ENCODE measurements at places on chromosomes 11 and 22.

DNA sequence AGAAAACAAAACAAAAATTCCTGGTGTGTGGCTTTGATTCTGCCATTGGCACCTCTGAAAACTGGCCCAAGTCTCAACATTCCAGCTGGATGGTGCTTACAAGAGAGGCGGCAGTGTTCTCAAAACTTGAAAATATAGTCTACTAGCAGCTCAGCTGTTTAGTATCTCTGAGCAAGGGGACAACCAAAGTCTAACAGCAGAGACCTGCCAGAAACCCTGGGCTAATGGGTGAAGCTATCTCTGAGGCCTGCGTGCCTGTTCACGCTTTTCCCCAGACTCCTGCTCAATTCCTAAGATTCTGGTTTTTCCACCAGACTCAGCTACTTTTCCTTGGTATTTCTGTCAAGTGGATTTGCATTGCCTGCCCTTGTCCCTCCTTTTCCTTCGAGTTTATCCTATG is 17.9 kb downstream of the TMEM218 start:
- DNase-seq = no peak

DNA sequence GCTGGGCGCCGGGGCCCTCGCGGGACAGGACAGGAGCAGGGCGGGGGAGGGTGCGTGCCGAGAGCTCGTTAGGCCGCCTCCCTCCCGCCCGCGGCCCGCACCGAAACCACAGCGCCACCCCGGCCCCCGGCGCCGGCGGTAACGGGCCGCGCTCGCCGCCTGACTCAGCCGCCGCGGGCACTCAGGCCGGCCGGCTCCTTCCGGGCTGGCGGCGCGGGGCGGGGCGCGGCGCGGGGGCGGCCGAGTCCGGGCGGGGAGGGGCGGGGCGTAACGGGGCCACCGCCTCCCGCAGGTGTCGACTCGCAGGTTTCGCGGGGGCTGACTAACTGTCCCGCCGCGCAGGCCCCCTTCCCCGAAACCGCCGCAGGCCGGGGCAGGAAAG is at the start of gene AP5B1:
Gene AP5B1, minus strand, starts transcription at position 207 of the 382 bp plus-strand sequence. CDS start 385 bp downstream, outside the sequence.
- peak; percentile 38 for DNase-seq

- DNase-seq = peak; percentile 68
Observed at GRCh38 chr11:64887757-64888405, 9.5 kb upstream of the EHD1 start.

DNA sequence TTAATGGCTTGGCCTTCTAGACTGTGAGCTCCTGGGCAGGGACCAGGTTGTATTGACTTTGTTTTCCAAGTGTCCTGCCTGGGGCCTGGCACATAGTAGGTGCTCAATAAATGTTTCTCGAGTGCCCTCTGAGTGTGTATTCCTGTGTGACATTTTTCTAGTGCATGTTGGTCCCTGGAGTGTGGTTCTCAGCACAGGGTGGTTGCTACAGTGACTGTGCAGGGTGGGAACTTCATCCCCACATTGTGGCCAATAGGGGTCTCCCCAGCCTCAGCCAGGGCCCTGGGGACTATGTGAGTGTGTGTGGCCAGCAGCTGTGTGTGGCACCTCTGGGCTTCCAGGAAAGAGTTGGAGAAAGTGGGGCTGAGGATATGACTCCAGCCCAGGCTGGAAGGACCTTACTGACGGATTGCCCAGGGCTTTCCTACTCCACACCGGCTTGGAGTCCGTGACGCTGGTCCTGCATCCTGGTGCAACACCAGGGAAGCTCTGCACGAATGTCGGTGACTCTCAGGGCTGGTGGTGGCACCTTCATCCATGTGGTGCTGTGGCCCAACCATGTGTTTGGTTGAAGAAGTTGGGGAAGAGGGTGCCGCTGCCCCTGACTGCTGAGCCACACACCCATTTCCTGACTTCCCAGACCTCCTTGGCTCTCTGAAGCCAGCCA is 9.0 kb upstream of the MARK2 start:
- no peak for DNase-seq

DNA sequence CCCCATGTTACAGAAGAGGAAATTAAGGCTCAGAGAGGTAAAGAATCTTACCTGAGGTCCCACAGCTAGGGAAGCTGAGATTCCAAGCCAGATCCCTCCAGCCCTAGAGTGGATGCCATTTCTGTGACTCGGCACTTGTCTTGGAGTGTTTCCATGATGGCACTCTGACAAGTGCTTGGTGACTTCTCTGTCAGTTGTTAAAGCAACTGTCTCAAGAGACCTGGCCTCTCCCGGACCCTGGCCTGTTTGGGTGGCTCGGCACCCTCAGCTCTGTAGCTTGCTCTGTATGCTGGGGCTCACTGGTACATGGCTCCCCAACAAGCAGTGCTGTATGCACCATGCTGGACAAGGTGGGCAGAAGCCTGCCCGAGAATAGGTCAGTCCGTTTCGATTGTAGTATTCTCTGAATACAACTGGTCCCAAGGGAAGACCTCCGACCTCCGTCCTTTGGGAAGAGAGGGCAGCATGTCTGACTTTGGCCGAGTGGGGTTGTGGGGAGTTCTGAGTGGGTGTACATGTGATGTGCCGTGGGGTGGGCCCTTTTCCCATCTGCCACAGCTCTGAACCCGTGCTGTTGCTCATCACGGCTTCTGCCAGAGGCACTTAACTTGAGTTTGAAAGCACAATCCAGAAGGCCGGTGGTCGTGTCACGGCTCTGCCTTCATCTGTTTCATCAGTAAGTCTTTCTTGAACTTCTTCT is 12.4 kb downstream of the ACO2 start:
- no peak for DNase-seq

Data from activated CD4-positive, CD25-positive, alpha-beta regulatory T cell treated with anti-CD3 and anti-CD28 coated beads, Interleukin-2, amount 50 U/mL, for 16 hours (primary cell).